Suprapubic skin (tissue), 4 donors: ENCODE measurements at places on chromosomes 7 and 10. TPM values are rescaled to one million over a fixed set of nuclear protein-coding genes. Genes with fewer than 3 reads are reported as not detected.

DNA sequence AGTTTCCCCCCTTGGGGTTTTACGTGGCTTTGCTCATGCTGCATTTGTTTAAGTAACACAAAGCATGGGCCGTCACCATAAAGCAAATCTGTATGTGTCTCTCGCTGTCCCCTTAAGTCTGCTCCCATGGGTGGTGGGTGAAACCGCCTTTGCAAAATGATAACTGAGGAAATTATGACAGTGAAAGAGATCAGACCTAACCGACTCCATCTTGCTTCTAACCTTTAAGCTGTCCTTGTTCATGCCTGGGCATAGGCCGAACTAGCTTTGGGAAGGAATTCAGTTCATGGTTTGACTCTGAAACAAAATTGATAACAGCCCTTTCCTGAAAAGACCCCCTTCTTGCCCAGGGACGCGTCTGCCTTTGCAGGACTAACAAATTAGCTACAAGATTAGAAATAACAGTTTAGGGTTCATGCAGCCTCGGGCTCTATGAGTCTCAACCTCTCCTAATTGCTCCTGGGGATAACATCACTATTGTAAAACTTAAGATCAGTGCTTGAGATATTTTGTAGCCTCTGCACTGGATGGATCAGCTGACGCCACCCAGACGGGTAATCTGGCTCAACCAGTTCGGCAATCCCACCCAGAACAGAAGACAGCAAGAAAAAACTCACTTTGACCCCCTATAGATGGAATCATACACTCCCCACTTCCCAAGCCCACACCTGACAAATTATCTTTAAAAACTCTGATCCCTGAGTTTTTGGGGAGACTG lies 623.7 kb downstream of the TYW1 start:
- DNase-seq = no peak

DNA sequence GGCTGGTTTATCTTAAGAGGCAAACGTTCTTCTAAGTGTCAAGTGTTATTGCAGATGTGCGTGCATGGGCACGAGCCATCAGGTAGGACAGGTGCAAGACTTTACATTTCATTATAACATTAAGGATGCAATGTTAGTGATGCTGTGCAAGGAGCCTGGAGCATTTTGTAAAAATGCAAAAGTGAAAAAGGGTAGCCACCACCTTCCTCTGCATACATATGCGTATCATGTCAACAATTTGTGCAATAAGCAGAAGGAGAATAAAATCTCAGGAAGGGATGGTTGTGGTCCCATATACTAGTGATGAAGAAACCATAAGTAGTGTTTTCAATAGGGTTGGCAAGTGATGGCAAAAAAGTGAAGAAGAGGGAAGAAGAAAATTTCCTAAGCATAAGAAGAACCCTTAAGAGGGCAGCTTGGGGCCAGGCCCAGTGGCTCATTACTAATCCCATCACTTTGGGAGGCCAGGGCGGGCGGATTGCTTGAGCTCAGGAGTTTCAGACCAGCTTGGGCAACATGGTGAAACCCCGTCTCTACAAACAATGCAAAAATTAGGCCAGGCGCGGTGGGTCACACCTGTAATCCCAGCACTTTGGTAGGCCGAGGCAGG lies 7.5 kb downstream of the PIK3AP1 start:
- DNase-seq = no peak

DNA sequence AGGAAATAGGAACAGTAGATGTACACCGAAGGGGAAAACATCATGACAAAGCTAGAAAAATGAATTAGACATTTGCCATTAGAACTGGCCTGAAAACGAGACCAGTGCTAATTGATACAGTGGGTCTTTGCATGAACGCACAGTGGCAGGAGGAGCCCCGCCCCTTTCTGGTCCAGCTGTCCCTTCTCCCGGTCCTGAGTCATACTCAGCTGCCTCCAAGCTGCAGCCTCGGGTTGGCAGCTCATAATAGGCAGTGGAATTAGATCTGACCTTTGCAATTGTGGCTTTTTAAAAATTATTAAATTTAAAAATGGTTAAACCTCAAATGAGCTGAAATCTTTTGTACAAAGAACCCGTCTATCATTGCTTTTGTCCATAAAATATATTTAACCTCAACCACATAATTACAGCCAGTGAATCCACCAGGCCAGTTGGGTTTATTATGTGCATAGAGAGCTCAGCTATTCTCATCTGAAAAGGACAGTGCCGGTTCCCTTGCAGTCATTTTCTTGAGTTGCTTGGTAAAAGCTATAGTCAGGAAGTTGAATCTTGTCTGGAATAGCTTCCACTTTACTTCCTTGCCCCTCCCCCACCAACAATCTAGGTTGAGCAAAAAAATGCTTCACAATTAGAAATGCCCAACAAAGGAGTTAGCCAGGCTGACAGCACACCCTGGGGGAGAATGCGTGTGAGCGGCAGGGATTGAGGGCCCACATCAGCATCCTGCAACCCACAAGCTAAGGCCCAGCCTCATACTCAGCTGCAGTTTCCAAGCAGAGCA lies 147.1 kb downstream of the BUB3 start:
- DNase-seq = no peak

GRCh38 chr7:30813466-30813865 lies 42.2 kb downstream of the MINDY4 start:
- DNase-seq = no peak

GRCh38 chr10:101670635-101671034 lies 24.3 kb downstream of the FBXW4 start:
- no peak for DNase-seq

DNA sequence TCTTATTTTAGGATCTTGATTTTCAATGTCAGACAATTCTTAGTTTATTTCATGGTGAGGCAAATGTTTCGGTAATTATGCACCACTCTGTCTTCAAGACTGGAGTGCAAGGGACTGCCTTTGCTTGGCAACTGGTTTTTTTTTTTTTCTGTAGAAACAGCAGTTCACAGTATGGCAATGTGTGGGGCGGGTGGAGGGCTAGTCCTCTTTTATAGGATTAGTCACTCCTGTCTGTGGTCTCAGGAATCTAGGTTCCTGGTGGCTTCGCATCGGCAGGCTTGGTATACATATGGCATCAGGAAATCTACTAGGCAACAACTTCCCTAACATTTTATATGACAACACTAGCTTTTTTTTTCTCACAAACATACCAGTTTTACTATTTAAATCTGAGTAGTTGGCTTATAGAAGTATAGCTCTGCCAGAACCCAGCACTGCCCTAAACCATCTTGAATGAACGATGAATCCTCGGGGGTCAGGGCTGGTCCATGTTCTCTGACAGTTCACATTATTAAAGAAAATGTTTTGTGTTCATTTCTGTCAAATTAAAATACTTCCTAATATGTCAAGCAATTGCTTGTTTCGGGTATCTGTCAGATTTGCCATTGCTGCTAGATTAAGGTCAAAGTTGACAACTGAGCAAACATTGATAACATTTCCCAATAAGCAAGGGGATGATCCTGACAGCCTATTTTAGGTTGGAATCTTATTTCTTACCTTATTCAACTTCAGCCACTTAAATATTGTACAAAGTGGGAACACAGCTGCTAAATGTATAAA lies 289.7 kb upstream of the VSTM2A start:
- no peak for DNase-seq

DNA sequence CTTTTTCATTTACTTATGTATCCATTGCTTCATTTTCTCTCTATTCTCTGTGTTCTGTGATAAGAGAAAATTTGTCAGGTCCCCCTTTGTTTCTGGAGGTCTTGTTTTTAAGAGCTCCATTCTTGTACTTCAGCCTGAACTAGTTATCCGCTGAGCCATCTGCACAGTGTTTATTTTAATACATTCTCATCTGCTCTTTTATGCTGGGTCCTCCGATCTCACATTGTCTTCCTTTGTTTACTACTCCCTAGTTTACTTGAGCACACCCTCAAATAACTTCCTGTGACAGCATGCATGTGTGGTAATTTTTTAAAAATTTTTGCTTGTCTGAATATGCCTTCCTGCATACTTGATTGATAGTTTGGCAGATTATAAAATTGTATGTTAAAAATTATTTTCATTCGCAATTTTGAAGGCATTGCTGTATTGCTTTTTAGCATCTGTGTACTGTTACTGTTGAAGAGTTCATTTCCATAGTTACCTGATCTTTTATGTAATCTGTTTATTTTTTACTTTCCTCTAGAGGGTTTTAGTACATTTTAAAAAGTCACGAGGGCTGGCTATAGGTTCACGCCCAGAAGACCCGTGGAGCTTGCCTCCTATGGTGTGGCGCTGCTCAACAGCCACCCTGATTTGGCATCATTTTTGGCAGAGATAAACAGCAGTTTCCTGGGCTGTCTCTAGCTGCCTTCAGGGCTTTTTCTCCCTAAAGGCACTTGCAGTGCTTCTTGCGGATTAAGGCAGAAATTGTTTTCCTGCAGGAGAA lies 31.9 kb downstream of the RSBN1L start:
- DNase-seq = no peak

DNA sequence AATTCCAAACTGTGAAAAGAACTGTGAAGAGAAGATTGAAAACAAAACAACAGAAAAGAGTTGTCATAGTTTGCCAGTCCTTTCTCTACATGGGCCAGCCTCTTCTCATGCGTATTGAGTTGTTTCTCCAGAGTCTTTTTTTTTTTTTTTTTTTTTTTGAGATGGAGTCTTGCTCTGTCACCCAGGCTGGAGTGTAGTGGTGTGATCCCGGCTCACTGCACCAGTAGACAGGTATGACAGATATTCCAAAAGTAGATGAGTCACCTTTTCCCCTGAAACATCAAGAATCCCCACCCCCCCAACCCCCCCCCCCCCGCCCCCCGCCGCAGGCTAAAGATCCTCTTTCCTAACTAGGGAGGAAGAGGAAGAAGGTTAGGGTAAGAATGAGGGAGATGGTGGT lies 15.6 kb upstream of the KMT2C start:
- no peak for DNase-seq

MSS51 gene
- total RNA-seq = 2.3 TPM

TFR2 gene
- 3.9 TPM for total RNA-seq

ZNF804B gene
- total RNA-seq = not detected

PAPOLB gene
- not detected for total RNA-seq

ZNF316 gene
- 20.8 TPM for total RNA-seq

RNLS gene
- 18.6 TPM for total RNA-seq

NKX1-2 gene
- total RNA-seq = 0.89 TPM

RBP3 gene
- total RNA-seq = not detected
